ENCODE measurements at places on chromosomes 11 and 22. TPM values are rescaled to one million over a fixed set of nuclear protein-coding genes. Genes with fewer than 3 reads are reported as not detected.

Gene FOSL1
- 52.6 TPM for total RNA-seq

Gene OPCML
- total RNA-seq: not detected

Gene LMNTD2
- total RNA-seq: 1.8 TPM

Gene MYH9
- 1,413 TPM for total RNA-seq

Gene PITPNM1
- total RNA-seq: 26.4 TPM

Gene OR4D5
- total RNA-seq: not detected

Gene LMO1
- total RNA-seq: not detected

Gene PTPRCAP
- not detected for total RNA-seq

Gene ZNF215
- total RNA-seq: 6.0 TPM

Gene ZBED4
- total RNA-seq: 18.2 TPM

Gene TRIM29
- total RNA-seq: not detected

Gene RTN4R
- total RNA-seq: 1.2 TPM

Gene SLC7A4
- not detected for total RNA-seq

Gene RPS6KB2
- 53.8 TPM for total RNA-seq

Gene GGTLC2
- not detected for total RNA-seq

Gene ANO1
- total RNA-seq: 0.40 TPM

Gene SLC22A12
- total RNA-seq: not detected

Gene PHETA2
- 23.4 TPM for total RNA-seq

Gene TUT1
- 16.9 TPM for total RNA-seq

Gene DBX1
- not detected for total RNA-seq

Gene SCN2B
- not detected for total RNA-seq

Gene P2RX6
- total RNA-seq: not detected

Gene SPDYC
- total RNA-seq: not detected

Gene PAX6
- not detected for total RNA-seq

Gene MRGPRE
- total RNA-seq: not detected

Gene CRYAB
- total RNA-seq: not detected

Gene SCGB2A2
- total RNA-seq: not detected

Gene GLB1L3
- total RNA-seq: not detected

Gene MLC1
- not detected for total RNA-seq

Gene DGCR2
- 49.6 TPM for total RNA-seq

Gene NRIP3
- total RNA-seq: 9.9 TPM

Gene SORL1
- total RNA-seq: 0.31 TPM

Gene KDELR3
- 28.6 TPM for total RNA-seq

Gene PI4KA
- total RNA-seq: 51.4 TPM

Gene FDX1
- total RNA-seq: 9.9 TPM

Gene PKDREJ
- not detected for total RNA-seq

Gene PLAAT2
- total RNA-seq: not detected

Gene ABCC8
- not detected for total RNA-seq

Gene ZFP91
- 52.0 TPM for total RNA-seq

Gene CDON
- total RNA-seq: 3.5 TPM

Gene USP35
- total RNA-seq: 10.3 TPM

Gene DUSP8
- 8.7 TPM for total RNA-seq

Gene LRRC55
- total RNA-seq: not detected

Gene SLC22A6
- total RNA-seq: not detected

Gene HTR3B
- not detected for total RNA-seq

Gene ZBTB16
- 19.5 TPM for total RNA-seq

Gene ZNF280B
- total RNA-seq: 3.1 TPM

Gene POLR2F
- total RNA-seq: 106 TPM

Gene OR52I2
- not detected for total RNA-seq

Gene AMBRA1
- 32.4 TPM for total RNA-seq

Gene DEUP1
- not detected for total RNA-seq
